GM19239 (cell line): ENCODE measurements at places on chromosomes 13 and 19.

DNA sequence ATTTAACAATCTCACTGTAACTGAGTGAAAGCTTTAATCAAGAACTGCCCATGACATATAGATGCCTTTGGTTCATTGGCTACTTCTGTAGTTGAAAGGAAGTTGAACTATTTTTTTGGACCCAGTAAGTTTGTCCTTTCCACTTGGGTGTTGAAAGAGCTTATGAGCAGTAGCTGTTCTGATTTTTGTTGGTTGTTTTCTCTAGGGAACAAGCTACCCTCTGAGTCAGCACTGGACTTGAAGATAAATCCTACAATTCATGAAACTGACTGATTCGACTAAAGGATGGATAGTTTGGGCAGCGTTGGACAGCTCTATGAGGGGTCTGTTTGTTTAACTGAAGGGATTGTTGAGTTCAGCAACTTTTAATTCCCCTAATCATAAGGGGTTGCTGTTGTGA, 101.0 kb downstream of the PAN3 start:
- no peak for DNase-seq

GRCh38 chr13:100611678-100612492, 23.3 kb upstream of the GGACT start:
- DNase-seq, result no peak

GRCh38 chr13:112065867-112066623, 904 bp upstream of the SOX1 start:
- no peak for DNase-seq

DNA sequence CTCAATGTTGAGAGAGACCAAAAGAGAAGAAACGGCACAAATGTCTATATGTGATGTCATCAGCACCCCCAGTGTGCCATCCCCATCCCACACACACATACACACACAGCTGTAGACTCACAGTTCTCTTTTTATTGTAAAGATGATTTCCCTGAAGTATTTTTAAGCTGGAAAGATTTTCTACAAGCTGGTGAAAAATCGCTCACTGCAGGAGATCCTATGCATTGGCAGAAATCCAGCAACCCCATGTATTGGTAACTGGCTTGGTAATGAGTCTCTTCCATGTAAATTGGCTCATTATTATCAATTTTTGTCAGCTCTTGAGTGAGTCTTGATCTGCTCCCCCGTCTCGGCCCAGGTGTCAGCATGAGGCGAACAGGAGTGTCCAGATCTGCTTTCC, 107.1 kb upstream of the UQCRFS1 start:
- DNase-seq, result no peak
